ENCODE measurements at places on chromosomes 2 and 18. TPM values are rescaled to one million over a fixed set of nuclear protein-coding genes. Genes with fewer than 3 reads are reported as not detected.

DNA sequence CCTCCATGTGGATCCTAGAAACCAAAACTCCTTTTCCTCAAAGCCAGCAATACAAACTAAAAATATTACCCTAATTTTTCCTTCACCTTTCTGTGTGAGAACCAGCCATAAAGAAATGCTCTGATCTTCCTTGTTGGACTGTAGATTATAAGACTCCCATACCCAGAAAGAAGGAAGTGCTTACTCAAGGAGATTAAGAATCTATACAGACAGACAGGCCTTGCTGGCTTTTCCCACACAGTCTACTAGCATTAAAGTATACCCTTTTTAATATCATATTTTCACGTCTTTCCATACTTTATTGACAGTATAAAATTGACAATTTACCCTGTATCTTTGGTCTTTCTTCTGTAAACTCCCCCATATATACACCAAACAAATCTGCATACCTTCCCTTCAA is 139.0 kb downstream of the GULP1 start:
- DNase-seq: no peak

DNA sequence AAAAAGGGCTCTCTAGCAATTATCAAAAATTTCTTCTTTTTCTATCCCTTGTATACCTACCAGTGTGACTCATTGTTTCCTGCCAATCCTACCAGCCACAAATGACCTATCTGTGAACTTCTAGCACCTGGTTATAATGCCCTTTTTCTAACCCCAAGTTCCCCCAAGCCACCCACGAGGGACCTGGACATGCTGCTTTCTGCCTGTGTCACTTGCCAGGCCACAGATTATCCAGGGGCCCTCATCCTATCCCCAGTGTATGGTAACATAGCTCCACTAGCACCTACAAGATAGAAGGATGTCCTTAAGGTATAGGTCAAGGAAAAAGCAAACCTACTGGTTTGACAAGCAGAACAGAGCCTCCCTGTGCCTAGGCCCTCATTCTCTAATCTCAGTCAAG is 26.8 kb downstream of the AAK1 start:
- no peak for DNase-seq

DNA sequence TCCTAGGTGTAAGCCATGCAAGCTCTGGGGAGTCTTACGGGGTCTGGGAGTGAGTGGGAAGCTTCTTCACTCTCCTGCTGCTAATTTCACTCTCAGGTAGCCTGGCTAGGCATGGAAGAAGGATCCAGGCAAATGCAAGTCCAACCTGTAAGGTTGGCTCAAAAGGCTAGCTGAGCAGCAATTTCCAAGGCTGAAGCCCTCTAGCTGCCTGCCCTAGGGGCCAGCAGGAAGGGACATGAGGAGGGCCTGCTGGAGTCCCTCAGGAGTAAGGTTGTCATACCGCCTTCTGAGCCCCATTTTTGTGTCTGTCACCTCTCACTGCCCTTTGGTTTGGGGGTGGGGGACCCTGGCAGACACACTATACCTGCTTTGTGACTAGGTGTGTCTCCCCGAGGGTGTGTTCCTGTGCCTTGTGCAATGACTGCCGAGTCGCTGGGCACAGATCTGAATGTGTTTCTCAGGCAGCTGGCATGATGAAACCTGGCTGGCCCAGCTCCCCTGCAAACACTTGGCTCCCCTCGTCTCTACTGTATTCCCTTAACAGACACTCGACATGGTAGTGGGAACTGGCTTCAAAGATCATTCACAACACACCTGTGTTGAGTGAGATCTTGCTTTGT is 123.9 kb upstream of the FAM136A start:
- no peak for DNase-seq

The LIPG gene
- total RNA-seq: 0.09 TPM

The DSG4 gene
- total RNA-seq: not detected

Data from activated naive CD8-positive, alpha-beta T cell treated with anti-CD3 and anti-CD28 coated beads, Interleukin-2, amount 10 ng/mL, durations not matched to agents 7 days and 5 days (primary cell).